ENCODE measurements at places on chromosomes 3 and 15.

DNA sequence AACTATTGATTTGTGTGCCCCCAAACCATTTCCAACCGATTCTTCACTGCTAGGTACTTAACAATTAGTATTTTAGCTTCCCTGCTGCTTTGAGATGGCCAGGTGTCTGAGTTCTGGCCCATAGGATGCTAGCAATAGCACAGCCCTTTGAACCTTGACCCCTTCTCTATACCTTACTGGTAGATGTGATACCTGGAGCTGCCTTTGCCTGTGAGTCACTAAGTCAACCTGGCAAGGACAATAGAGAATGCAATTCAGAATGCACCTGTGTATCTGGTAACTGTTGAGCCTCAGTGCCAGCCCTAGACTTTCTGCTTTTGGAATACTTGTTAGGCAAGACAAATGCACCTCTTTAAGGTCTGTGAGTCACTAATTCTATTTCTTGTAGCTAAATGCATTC, 467.4 kb downstream of the GRM7 start:
- no peak for DNase-seq

GRCh38 chr15:37979671-37980409, 45.4 kb downstream of the TMCO5A start:
- no peak for DNase-seq

GRCh38 chr3:160564258-160564911, 986 bp downstream of the KPNA4 start:
- DNase-seq, result no peak

DNA sequence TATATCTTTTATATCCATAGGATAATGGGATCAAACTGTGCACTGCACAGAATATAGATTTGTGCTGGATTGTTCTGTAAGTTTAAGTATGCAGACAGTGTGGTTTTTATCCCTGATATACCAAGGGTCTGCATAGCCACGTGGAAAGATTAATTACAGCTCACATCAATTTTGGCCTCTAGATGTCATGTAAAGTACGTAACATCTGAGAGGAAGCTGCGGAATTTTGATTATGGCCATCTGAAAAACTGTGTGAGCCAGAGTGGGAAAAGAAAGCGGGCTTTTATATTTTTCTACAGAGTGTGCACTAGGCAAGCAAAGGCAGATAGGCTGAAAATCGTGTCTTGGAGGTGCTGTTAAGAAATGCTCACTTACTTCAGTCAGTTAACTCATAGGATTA, 562.7 kb downstream of the GBE1 start:
- DNase-seq, result no peak

GRCh38 chr15:51844747-51845426, 15.4 kb downstream of the TMOD3 start:
- DNase-seq, result no peak
